ENCODE measurements at places on chromosomes 3 and 15.

DNA sequence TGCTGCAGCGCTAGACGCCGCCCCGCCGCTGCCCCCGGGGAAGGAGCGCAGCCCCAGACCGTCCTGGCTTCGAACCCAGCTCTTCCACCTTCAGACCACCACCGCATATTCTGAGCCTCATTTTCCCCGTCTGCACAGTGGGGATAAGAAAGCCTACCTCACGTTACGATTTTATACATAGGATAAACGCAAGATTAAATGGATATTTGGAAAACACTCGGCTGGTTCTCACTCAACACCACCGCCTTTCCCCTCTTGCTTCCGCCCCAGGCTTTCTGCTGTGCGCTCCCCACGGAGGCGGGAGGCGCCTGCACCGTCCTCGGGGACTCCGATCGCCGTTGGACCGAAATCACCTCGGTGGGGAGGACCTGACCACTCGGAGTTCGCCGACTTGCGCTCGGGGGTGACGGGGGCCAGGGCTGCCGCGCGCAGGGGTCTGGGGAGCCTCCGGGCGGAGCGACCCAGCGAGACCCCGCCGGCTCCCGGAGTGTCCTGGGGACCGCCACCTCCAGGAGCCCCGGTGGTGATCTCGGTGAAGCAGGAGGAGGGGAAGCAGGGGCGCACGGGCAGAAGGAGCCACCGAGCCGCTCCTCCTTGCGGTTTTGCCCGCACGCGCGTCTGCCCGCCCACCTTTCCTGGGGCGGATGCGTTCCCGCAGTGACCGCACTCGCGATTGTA lies 4.0 kb downstream of the FBXL22 start:
- DNase-seq = peak; percentile 41

DNA sequence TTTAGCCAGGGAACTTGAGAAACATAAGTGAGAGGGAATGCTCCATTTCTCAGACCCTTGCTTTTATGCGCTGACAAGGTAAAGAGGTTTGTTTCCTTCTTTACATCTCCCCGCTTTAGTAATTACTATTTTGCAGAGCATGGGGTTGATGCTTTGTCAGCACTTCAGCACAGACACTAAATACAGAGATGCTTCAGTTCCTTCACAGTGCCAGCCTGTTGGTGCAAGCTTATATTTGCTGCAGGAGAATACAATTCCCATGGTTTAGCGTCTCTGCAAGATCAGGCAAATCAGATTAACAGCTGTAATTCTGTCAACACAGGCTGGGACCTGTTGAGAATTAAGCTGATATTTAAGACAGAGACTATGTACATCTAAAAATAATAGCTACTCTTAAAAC lies 2.9 kb downstream of the FMN1 start:
- no peak for DNase-seq

GRCh38 chr15:78266229-78266628 lies 1.9 kb downstream of the DNAJA4 start:
- no peak for DNase-seq

DNA sequence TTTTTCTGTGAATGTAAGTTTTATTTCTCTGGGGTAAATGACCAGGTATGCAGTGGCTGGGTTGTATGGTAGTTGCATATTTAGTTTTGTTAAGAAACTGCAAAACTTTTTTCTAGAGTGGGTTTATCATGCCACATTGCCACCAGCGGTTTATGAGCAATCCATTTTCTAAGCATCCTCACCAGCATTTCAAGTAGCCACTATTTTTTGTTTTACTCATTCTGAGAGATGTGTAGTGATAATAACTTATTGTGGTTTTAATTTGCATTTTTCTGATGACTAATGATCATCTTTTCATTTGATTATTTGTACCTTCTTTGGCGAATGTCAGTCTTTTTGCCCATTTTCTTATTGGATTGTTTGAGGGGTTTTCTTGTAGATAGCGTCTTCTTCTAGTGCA lies 56.2 kb downstream of the SPRED1 start:
- DNase-seq = no peak

- peak; percentile 61 for DNase-seq
Measured at GRCh38 chr3:105367406-105368213, 901 bp downstream of the ALCAM start.

DNA sequence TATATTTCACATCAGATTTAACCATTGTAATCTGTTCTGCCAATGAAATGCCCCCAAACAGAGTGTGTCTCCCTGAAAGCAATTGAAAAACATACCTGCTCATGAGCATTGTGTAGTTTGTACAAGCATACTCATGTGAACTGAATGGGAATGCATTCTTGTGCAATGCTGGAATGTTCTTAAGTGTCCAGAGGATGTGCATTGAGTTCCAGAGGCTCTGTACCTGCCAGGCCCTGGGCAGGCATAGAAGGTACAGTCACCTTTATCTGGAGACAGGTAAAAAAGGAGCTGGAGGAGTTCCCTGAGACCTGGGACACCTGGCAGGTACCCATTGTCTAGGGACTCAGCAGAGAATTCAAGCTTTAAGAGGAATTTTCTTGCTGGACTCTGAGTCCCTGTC lies 2.8 kb downstream of the MRAS start:
- no peak for DNase-seq

GRCh38 chr3:121793078-121793477 lies 41.8 kb downstream of the IQCB1 start:
- no peak for DNase-seq

GRCh38 chr3:71490692-71491091 lies 92.8 kb downstream of the FOXP1 start:
- peak; percentile 39 for DNase-seq

GRCh38 chr3:1346386-1346785 lies 253.6 kb downstream of the CNTN6 start:
- DNase-seq = no peak

- peak; percentile 71 for DNase-seq
Measured at GRCh38 chr3:44439499-44440295, 37.8 kb downstream of the ZNF445 start.

- no peak for DNase-seq
Measured at GRCh38 chr3:186069199-186069598, 39.7 kb downstream of the ETV5 start.

DNA sequence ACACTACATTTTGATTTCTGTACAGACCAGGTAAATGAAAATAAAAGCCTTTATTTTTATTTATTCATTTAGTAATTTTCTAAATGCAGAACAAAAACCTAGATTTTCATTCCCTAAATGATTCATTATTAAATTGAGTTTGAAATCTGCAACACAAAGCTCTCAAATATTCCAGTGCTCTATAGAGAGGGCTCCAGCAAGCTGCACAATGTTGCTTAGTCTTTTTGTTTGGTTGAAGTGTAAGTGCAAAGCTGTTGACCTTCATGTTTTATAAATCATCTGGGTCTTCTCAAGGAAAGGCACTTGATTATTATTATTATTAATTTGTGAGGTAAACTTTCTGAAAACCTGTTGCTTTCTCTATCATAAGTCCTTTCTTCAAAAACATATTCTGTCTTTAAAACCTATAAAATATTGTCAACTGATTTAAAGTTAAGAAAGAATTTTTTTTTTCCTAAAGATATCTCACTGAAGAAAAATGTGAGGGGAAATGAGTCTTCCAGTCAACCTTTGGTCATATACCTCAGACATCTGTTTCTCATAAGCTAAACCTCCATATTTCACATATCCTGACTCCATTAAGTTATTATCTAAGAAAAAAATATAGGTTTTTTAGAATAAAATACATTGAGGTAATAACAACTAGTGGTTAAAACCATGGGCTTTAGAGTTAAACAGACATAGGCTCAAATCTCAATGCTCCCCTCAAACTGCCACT lies 100.7 kb downstream of the ZIC4 start:
- no peak for DNase-seq

- no peak for DNase-seq
Measured at GRCh38 chr15:43361313-43361903, 9.4 kb downstream of the ZSCAN29 start.

DNA sequence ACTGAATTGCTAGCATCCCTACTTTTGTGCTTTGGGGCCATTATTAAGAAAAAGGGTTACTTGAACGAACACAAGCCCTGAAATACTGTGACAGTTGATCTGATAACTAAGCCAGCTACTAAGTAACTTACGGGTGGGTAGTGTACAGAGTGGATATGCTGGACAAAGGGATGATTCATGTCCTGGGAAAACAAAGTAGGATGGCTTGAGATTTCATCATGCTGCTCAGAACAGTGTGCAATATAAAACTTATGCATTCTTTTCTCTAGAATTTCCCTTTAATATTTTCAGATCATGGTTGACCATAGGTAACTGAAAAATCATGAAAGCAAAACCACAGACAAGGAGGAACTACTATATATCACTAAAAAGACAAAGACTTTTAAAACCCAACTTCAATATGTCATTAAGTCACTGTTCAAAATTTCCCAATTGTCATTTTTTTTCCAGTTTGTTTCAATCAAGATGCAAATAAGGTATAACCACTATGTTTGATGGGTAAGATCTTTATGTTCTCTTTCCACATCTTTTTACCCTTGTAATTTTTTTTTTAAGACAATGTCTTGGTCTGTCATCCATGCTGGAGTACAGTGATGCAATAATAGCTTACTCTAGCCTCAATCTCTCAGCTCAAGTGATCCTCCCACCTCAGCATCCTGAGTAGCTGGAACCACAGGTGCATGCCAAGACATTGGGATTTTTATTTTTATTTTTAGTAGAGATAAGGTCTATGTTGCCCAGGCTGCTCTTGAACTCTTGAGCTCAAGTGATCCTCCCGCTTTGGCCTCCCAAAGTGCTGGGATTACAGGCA lies 67.7 kb downstream of the IFT80 start:
- no peak for DNase-seq

GRCh38 chr3:127848131-127849129 lies 26.1 kb upstream of the MGLL start:
- no peak for DNase-seq

DNA sequence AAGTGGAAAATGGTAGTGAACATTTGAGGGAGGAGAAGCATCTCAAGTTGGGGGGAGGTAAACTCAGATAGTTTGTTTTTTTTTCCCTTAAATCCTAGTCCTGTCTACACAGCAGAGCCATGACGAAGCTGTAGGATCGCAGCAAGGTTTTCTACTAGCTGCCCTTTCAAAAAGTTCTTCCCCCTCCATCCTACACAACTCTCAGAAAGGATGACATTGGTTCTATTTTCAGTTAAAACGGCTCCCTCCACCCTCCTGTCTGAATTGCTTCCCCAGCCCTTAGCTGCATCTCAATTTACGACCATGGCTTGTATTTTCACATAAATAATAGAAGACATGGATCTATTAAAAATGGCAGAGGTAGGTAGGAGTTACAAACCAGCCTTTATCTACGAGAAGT lies 2.2 kb downstream of the HOMER2 start:
- no peak for DNase-seq

DNA sequence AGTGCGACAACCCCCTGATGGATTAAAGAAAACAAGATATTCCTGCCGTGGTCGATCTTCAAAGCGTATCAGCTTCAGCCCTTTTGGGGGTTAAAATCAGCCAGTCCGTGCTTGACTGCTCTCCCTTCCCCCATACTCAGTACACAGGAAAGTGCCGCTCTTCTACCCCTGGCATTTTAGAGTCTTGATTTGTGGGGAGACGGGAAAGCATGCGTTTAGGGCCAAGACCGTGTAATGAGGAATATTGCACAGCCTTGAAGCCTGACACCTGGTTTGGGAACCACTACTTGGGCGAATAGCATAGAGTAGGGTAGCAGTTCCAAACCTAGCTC lies 540 bp upstream of the EDC3 start:
- DNase-seq = no peak

- peak; percentile 4 for DNase-seq
Measured at GRCh38 chr3:29281344-29282241, 722 bp downstream of the RBMS3 start.

- DNase-seq = no peak
Measured at GRCh38 chr3:49626101-49626581, 48.0 kb upstream of the APEH start.

DNA sequence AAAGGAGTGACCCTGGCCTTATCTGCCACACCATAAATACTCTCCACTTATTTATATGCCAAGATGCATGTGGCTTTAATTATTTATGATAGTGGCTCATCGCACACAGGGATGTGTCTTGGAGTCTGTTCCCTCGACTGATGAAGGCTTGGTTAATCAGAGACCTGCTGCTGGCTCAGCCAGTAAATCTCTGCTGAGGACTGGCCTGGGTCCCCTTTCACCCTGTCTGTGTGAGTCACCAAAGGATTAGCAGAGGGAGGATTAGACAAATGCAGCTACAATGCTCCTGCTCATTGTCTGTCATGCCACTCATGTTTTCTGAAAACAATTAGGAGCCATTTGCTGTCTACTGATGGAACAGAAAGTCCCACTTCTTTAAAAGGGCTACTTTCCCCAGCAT lies 226.8 kb downstream of the NTRK3 start:
- no peak for DNase-seq

DNA sequence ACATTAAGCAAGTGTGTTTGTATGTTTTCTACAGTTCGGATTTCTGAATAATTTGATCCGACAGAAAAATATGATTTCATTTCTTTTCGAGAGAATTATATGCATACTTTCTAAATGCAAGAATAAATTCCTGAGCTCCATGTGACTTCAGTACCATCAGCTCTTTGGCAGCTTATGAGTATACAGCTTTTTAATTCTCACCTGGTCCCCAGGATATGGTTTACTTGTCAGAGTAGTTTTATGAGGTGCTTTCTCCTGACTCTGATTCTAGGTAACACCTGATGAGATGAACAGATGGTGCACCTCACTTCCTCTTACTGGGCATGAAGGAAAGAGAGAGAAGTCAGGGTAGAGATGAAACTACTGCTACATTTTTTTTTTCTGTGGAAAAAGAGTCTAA lies 3.1 kb downstream of the HGD start:
- no peak for DNase-seq

DNA sequence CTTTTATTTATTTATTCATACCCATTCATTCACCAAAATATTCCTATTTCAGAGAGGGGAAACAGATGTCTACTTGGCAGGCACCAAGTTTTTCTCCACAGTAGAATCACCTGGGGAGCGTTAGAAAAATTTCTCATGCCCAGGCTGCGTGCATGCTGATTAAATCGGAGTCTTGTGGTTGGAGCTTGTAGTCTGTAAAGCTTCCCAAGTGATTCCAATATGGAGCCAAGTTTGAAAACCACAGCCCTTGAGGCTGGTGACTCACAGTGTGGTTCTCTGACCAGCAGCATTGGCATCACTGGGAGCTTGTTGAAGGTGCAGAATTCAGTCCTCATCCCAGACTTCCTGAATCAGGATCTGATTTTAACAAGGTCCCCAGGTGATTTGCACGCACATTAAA lies 49.7 kb downstream of the PDHB start:
- DNase-seq = no peak

- peak; percentile 77 for DNase-seq
Measured at GRCh38 chr15:56042982-56043980, 49.9 kb upstream of the NEDD4 start.

GRCh38 chr3:23115171-23115877 lies 87.8 kb upstream of the UBE2E2 start:
- no peak for DNase-seq

All from CD4-positive, alpha-beta T cell treated with Interleukin-4 for 4 hours (primary cell).